Activated CD8-positive, alpha-beta memory T cell treated with anti-CD3 and anti-CD28 coated beads, Interleukin-2, amount 10 ng/mL, durations not matched to agents 7 days and 5 days (primary cell): ENCODE measurements at places on chromosomes 16 and 17. TPM values are rescaled to one million over a fixed set of nuclear protein-coding genes. Genes with fewer than 3 reads are reported as not detected.

The MYH8 gene
- total RNA-seq, result not detected

DNA sequence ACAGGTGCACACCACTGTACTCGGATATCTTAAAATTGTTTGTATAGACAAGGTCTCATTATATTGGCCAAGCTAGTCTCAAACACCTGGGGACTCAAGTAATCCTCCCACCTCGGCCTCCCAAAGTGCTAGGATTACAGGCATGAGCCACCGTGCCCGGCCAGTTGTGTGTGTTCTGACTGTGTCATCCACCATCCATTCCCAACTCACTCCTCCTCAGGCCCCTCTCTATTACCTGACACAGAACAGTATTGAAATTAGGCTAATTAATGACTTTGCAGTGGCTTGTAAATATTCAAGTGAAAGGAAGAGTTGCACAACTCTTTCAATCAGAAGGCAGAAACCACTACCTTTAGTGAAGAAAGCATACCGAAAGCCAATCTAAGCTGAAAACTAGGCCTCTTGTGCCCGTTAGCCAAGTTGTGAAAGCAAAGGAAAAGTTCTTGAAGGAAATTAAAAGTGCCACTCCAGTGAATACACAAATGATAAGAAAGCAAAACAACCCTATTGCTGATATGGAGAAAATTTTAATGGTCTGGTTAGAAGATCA is 28.7 kb downstream of the GOSR1 start:
- DNase-seq, result no peak

GRCh38 chr17:303168-303567 is 49.4 kb downstream of the RPH3AL start:
- DNase-seq, result no peak

DNA sequence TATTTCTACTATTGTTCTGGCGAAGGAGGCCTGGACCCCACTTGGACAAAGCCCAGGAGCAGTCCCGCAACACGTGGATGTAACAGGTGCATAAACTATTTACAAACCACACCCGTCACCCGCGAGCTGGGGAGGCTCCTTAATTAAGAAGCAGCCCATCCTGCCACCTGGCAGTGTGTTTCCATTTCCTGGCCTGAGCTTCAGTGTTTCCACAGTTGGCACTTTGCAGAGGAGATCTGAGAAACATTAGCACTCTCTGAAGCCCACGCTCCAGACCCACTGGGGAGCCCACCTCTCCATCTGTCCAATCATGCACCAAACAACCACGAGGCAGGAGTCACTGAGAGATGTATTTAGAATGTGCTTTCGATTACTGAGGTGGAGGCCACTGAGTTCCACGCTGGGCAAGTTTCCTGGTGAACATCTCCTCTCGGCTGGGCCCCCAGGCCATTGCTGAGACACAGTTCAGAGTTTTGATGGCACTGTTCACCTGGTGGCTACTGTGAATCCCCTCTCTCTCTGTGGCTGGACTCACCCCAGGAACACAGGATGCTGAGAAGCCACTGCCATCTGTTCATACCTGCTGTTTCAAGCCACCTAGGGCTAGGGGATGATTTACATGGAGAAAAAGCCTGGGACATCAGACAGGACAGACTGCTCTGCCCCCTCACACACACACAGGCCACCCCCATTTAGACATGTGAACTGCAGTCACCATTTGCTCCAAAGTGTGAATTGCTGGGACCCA is 129.1 kb downstream of the AIPL1 start:
- no peak for DNase-seq

DNA sequence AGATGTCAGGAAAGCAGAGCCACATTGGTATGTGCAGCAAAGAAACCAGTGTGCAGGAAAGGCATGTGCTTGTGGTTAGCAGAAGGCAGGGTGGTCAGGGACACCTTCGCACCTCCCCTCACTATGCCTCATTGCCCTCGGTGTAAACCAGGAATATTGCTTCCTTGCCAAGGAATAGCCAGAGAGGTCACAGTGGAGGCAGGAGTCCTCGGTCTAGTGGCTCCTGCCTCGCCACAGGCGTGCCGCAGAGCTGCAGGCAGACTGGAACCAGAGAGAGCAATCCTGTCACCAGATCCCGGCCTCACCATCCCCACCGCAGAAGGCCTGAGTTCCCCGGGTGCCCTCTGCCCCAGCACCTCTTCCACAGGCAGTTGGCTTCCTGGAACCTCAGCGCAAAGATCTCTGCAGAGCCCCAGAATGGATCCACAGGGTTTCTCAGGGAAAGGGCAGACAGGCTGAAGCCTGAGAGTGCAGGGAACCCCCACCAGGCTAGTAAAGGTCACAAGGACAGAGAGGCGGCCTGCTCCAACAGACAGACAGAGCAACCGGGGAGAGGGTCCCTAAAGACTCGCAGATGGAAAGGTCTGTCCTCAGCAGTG is 21.6 kb downstream of the CCDC182 start:
- no peak for DNase-seq

The KRTAP3-1 gene
- total RNA-seq, result not detected

The CFAP52 gene
- not detected for total RNA-seq

The ABI3 gene
- 121 TPM for total RNA-seq

The DPEP3 gene
- 0.28 TPM for total RNA-seq
